Smooth muscle cell of trachea (primary cell): ENCODE measurements at places on chromosomes 1 and 21. TPM values are rescaled to one million over a fixed set of nuclear protein-coding genes. Genes with fewer than 3 reads are reported as not detected.

Gene CD164L2
- total RNA-seq: not detected in 2 replicates

Gene BCL2L15
- total RNA-seq: under 0.01 and 0.17 TPM in 2 replicates

Gene SLC44A5
- total RNA-seq: under 0.01 and 0.15 TPM in 2 replicates

Gene TMEM9
- total RNA-seq: 85.1 and 98.1 TPM in 2 replicates

Gene BTF3L4
- 34.6 and 53.2 TPM in 2 replicates for total RNA-seq

Gene CFHR3
- total RNA-seq: not detected in 2 replicates

Gene ASPM
- 2.0 and 60.8 TPM in 2 replicates for total RNA-seq

Gene CFAP126
- not detected in 2 replicates for total RNA-seq

Gene FAM151A
- not detected in 2 replicates for total RNA-seq

Gene HES2
- total RNA-seq: 0.15 and 1.3 TPM in 2 replicates

Gene NBPF19
- total RNA-seq: 10.9 and 28.1 TPM in 2 replicates

Gene MAP3K7CL
- total RNA-seq: 22.7 and 23.3 TPM in 2 replicates

Gene ADGRL2
- 78.4 and 112 TPM in 2 replicates for total RNA-seq

Gene METTL18
- total RNA-seq: 5.1 and 8.9 TPM in 2 replicates

Gene ASTN1
- under 0.01 and 0.17 TPM in 2 replicates for total RNA-seq

Gene SYCP1
- not detected in 2 replicates for total RNA-seq
